ENCODE measurements at places on chromosomes 2 and 18.

GRCh38 chr2:190575263-190575662 lies 40.7 kb upstream of the NEMP2 start:
- DNase-seq, result no peak

- no peak for DNase-seq
Observed at GRCh38 chr2:223934870-223935269, 10.3 kb downstream of the WDFY1 start.

DNA sequence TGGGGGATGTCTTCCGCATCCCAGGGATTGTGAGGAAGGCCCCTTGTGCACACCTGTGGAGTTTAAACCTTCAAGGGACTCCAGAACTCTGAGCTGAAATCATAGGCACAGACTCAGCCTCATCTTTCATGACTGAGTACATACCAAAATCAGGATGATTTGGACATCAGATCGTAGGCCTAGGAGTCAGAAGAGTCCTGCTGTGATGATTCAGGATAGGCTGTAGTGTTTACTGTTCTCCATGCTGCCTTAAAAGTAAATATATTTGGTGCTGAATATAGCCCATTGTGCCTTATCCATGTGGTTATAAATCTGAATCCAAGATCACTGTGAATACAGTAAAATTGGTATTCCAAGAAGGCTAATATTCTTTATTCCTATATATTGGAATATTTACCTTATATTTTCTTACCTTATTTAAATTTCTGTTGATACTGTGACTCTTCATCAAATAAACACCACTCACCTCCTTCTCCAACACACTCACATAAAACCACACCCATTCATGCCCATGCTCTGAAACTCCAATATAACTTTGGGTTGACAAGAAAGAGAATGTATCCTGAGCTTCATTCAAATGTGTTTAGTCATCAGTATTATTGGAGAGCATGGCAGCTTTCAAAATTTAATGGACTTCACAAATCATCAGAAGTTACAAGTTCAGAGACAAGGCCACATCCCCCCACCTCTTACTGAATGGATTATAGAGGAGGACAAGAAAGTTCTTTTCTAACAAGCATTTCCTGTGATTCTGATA lies 561.4 kb upstream of the LINC00305 start:
- no peak for DNase-seq

- peak; percentile 46 for DNase-seq
Observed at GRCh38 chr2:75199428-75200011, at the start of gene TACR1. TSS of gene TACR1 (minus strand) at chr2:75199520. CDS start at chr2:75198934, 586 bp downstream.

- DNase-seq, result no peak
Observed at GRCh38 chr18:48850822-48851598, 99.8 kb downstream of the SMAD7 start.

DNA sequence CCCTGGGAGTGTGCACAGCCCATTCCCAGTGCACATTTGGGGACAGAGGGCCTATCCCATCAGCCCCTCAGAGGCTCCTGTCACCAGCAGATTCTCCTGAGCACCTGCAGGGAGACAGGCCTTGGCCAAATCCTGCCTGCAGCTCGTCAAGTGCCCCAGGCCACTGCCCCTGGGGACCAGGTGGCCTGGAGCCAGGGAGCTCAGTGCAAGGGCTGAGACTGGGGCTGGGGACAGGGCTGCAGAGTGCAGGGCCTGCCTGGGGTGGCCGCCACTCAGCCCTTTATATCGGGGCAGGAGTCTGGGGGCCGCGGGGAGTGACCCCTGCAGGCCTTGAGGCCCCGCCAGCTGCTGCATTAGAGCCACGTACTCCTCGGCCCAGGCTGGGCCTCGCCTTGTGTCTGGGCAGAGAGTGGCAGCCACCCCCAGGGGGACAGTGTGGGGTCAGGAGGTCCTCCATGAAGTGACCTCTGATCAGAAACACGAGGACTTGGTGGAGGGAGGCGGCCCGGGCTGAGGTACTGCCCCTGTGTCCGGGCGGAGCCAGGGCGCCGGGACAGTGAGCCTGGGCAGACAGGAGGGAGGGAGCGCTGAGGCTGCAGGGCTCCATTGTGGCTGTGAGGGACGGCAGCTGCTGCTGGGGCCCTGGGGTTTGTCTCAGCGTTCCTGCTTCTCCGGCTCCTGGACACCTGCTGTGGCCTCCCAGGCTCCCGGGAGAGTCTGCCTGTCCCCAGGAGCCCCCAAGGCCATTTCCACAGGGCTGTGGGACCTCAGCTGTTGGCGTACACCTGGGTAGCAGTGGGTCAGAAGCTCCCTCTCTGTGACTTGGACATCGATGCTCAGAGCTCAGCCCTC lies 24.2 kb downstream of the GPC1 start:
- DNase-seq, result no peak

All from inflammatory macrophage (primary cell).